Left ventricle myocardium inferior (tissue), 1 donor: ENCODE measurements at places on chromosomes 2 and 18. TPM values are rescaled to one million over a fixed set of nuclear protein-coding genes. Genes with fewer than 3 reads are reported as not detected.

DNA sequence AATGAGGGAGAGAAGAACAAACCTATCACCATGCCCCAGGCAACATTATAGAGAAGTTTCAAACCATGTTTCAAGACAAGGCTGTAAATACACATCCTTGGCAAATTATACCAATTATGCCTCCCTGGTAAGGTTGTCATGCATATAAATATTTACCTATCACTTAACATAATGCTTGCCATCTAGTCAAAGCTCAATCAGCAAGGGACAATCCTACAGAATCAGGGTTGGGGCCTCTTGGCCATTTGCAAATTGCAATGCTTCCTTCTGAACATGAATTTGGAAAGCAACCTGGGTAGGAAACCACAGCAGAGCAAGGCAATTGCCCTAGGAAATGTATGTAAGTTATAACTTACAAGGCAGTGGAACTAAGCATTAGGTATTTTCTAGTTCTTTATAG, 907.2 kb upstream of the CDH2 start:
- no peak for DNase-seq

GRCh38 chr2:167013227-167013626, 124.9 kb downstream of the XIRP2 start:
- DNase-seq: no peak

- no peak for DNase-seq
Measured at GRCh38 chr2:70608373-70608772, 54.7 kb upstream of the TGFA start.

- DNase-seq: peak; percentile 51
Measured at GRCh38 chr2:144461308-144461766, 58.6 kb downstream of the ZEB2 start.

- DNase-seq: no peak
Measured at GRCh38 chr2:19893520-19894133, 8.2 kb downstream of the TTC32 start.

- DNase-seq: no peak
Measured at GRCh38 chr2:41337956-41338355, 709.9 kb upstream of the PKDCC start.

DNA sequence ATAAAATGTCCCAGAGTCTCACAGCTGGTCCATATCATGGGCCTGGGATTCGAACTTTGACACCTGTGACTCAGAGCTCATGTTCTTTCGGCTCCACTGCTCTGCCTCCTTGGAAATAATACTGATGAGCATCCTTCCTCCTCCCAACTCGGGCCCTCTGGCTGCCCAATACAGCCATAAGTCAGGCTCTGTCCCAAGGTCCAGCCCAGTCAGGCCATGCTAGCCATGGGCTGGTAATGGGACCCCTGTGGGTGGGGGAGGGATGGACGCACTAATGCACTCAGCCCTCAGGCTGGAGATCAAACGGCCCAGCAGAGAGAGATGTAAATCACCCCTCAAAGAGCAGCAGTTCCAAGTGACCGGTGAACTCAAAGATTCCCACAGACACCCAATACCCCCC, 61.1 kb downstream of the DDX1 start:
- DNase-seq: no peak

DNA sequence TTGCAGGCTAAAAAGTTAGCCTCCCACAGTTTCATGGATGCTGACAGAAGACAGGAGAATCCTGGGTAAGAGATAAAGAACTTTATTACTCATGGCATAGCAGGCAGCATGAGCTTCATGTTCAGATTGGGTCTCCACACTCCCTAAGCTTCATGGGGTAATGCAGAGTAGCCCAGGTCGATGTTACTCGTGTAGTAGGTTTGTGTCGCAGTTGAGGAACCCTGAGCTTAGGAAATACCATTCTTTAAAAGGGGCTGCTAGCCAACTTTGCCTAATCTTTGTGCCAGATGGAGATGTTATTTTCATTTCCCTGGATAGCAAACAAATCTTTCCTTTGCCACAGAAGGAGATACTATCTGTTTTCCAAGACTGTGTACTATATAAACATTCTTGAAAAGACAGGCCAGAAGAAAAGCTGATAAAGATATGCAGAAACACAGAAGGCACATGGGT, 117.6 kb downstream of the LTBP1 start:
- no peak for DNase-seq

GRCh38 chr2:235270956-235271355, 222.9 kb upstream of the AGAP1 start:
- DNase-seq: no peak

Gene SF3B6
- 59.7 TPM for total RNA-seq

Gene SOX11
- 0.93 TPM for total RNA-seq
